ENCODE measurements at places on chromosomes 1 and 21.
A peak's percentile ranks its signal among the peaks of the same experiment; 100 is the strongest.

DNA sequence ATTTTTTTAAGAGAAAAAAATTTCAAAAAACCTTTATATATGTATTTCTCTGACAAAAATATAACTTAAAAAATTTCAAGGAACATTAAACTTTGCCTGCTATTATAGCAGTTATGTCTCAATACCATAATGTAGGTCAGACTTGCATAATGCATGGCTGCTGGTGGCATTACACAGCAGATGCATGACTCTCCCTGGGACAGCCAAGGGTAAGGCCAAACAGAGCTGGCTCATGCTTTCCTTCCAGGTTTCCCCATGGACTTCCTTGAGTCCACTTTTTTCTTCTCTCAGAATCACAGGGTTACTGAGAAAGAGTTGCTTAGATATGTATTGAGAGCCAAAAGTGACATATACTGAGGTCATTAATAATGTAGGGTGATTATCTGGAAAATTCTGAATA is 43.7 kb downstream of the RHOU start:
- DNase-seq: peak; percentile 60

- DNase-seq: no peak
Observed at GRCh38 chr1:16450863-16451481, 10.4 kb downstream of the NECAP2 start.

DNA sequence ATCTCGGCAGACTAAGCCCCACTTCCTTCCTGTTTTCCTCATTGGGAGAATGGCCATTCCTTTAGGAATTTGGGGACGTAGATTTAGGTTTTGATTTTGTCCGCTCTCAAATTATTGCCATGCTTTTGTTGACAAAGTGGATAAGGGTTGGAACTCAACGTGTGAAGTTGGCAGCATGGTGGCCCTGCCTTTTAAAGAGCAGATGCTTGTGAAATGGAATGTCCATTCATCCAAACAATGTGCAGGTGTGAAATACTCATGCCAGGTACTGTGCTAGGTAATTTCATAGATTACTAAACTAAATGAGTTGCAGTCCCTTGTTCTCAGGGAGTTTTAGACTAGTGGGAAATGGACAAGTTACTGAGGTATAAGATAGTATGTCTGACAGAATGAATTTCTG is 75.0 kb downstream of the SPATA46 start:
- DNase-seq: no peak

GRCh38 chr1:235888119-235888643 is 21.5 kb upstream of the LYST start:
- DNase-seq: no peak

DNA sequence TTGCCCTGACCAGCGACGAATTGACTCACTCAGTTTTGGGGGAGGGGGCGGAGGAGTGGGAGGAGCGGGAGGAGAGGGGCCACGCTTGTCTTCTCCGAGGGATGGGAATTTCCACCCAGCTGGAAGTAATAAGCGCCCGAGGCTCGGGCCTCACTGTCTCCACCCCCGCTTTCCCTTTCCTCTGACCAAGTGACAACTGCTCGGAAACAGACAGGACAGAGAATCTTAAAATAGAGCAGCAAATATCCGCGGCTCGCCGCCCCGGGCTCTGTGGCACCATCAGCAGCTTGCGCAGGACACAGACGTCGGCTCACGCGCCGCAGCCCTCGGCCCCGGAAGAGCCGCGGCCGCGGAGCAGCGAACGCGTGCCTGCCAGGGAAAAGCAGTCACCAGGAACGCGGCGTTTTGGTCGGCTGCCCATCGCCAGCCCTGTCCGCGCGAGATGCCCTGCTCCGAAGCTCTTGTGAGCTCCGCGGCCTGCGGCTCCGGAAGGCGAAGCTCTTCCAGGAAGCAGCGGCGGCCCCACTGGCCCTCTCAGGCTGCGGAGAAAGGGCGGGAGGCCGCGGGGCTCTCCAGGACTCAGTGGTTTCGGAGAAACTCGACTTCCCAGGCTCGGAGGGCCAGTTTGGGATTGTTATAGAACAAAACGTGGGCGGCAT is 10.7 kb upstream of the RGS16 start:
- peak; percentile 62 for DNase-seq

DNA sequence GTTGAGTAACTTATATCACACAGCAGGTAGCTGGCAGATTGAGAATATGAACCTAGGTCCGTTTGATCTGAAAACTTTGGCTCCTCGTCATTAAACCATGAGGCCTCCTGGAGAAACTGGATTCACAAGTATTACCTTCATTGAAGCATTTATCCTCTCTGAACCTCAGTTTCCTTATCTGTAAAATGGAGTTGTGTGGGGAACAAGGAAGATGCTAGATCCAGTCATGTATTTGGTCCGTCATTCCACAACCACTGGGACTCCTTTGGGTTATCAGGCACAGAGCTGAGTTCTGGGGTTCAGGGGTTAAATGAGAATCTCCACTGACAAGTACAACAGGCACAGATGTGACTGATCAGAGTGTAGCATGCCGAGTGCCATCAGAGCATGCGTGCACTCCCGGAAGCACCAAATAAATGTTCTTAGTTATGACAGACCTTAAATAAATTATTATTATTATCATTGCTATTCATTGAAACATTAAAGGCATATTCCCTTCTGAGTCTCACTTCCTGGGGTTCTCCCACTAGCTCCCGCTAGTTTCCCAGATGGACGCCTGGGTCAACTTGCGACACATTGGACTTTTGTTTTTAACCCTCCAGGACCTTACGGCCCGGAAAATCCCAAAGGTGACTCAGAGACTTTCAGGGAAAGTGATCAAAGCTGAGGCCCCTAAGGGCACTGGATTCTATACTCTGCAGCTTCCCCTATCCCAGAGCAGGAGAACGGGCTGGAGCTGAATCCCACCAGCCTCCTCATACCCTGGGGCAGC is 130.6 kb downstream of the PLPP3 start:
- peak; percentile 44 for DNase-seq

GRCh38 chr1:109248797-109249629 is at the start of gene CELSR2:
Gene CELSR2 (plus strand): TSS chr1:109249539. CDS start chr1:109250080, 541 bp downstream.
- DNase-seq: peak; percentile 38

DNA sequence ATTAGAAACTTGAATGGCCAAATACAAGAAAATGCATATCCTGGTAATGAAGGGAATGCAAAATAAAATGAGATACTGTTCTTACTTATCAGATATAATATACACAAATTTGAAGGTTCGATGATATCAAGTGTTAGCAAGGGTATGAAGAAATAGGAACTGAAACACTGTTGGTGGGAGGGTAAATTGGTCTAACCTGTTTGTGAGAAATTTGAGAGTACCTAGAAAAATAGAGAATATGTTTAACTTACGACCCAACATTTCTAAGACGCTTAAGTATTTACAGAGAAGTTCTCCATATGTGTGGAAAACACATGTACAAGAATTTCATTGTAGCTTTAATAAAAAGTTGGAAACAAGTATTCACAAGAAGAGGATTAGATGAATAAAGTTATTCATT is 25.9 kb downstream of the ATG4C start:
- no peak for DNase-seq

DNA sequence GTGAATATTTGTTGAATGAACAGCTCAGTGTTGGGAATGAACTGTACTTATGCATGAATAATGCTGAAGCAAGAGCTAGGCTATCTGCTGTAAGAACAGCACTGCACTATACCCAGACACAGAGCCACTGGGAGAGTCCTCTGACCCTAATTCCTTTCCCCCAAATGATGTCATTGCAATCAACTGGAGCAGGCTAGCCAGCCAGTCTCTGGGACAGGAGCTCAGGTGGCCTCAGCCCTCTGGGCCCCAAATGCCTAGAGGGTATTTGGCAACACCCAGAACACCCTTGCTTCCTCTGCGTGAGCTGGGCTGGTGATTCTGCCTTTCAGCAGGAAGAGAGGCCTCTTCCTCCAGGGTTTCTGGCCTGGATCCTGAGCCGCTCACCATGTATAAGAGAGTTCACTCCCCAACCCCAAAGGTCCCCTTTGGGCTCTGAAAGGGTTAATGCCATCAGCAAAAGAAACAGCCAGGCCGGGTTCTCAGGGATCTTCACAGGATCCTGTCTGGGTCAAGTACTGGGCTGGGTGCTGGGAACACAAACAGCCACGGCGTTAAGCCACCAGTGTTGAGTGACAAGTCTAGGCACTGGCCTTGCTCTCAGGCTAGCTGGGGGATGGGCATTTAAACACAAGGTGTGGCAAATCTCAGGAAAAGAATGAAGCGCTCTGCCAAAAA is 3.7 kb upstream of the PADI4 start:
- peak; percentile 22 for DNase-seq

- peak; percentile 5 for DNase-seq
Observed at GRCh38 chr21:32545948-32546441, 39.3 kb downstream of the TCP10L start.

GRCh38 chr1:60727552-60727951 is 354.8 kb upstream of the NFIA start:
- DNase-seq: no peak

GRCh38 chr1:47187231-47187925 is 2.5 kb downstream of the PDZK1IP1 start:
- DNase-seq: no peak

DNA sequence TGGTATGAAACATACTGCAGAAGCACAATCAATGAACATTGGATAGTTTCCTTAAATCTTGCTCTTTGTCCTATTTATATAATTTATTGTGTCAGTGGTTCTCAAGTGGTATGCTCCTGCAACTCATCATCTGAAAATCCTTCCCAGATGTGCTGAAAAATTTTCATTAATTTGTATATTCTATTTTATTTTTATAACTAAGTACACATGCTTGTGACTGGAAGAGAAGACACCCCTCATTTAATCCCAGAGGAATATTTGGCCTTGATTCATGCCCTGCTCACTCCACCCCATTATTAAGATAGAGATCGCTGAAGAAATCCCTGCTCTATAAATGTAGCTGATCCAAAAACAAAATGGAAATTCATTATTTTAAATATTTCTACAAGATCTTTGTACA is 870.5 kb upstream of the CXADR start:
- DNase-seq: no peak

DNA sequence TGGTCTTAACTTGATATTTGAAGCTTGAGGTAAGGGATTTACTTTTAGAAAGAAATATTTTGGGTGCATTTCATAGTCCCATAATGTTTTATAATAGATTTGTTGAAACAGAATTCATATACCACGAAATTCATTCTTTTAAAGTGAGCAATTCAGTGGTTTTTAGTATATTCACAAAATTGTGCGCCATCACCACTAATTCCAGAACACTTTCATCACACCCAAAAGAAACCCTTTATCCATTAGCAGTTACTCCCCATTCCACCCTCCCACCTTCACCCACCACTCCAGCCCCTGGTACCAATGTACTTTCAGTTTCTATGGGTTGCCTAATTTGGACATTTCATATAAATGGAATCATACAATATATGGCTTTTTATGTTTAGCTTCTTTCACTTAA is 38.9 kb upstream of the DMRTB1 start:
- peak; percentile 42 for DNase-seq

- no peak for DNase-seq
Observed at GRCh38 chr21:44537930-44538911, 1.8 kb downstream of the KRTAP10-1 start.

DNA sequence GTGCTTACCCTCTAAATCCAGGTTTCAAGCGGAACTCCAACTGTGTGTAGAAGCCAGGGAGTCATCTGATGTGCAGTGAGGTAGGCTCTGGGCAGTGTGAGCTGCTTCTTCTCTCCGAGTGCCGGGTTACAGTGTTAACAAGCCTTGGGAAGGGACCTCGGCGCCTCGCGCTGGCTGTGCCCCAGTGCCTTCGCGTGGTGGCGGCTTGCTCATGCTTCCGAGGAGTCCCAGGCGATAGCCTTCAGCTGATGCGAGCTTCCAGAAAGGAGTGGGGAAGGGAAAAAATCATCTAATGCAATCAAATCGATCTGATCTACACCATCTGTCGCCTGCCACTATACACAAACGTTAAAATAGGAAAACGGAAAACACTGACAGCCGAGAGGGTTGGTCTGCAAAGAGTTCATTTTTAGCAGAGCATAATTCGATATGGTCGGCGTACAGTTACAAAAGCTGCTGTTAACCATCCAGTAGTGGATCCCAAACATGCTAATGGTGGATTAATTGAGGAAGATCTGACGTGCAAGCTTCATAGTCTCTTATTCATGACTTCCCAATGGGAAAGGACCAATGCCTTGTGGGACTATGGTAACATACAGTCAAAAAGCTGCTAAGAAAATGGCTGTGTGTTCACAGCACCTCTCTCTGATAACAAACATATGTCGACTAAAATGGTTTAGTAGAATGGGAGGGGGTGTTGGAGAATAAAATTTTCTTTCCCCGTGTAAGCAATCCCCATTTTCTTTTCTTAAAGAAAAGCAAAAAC is 128.7 kb upstream of the DPYD start:
- peak; percentile 33 for DNase-seq

- no peak for DNase-seq
Observed at GRCh38 chr1:15627343-15627988, 10.2 kb downstream of the DDI2 start.

- no peak for DNase-seq
Observed at GRCh38 chr1:114368560-114369255, 142.3 kb downstream of the TRIM33 start.

DNA sequence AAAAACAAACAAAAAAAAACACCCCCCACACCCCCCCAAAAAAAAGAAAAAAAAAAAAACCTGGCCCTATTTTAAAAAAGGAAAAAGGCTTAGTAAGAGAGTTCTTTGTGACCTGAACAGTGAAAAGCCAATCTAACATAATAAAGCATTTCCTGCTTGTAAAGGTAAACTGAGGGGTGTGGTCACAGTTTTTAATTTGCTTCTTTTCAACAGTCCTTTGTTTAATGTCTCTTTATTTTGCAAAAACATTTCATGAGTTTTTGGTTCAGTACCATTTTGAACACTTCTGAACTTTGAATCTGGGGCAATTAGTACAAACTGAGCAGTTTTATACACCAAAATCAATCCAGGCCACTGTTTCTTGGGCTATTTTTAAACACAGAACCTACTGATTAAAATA is 37.6 kb downstream of the TOR3A start:
- no peak for DNase-seq

DNA sequence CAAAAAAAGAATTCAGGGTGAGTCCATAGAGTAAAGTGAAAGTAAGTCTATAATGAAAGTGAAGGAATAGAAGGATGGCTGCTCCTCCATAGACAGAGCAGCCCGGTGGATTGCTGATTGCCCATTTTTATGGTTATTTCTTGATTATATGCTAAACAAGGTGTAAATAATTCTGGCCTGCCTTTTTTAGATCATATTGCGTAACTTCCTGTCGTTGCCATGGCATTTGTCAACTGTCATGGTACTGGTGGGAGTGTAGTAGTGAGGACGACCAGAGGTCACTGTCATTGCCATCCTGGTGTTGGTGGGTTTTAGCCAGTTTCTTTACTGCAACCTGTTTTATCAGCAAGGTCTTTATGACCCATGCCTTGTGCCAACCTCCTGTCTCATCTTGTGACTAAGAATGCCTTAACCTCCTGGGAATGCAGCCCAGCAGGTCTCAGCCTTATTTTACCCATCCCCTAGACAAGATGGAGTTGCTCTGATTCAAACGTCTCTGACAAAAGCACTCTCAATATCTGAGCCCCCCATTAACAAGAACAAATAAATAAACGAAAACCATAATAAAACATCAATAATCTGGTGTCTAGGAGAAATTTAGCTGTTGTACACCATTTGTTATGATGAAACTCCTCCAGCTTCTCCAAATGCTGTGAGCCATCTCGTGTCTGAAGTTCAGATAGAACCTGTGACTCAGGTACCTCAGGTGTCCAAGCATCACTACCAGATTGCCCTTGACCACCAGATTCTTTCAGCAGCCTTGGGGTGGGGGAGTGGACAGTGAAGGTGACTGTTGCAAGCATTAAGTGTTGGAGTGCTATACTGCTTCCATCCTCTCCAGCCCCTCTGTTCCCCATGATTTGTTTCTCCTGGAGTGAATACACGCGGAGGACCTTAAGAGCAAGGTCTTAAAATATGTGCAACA is 36.0 kb downstream of the EBNA1BP2 start:
- no peak for DNase-seq
